ENCODE measurements at places on chromosomes 12 and 14. TPM values are rescaled to one million over a fixed set of nuclear protein-coding genes. Genes with fewer than 3 reads are reported as not detected.

DNA sequence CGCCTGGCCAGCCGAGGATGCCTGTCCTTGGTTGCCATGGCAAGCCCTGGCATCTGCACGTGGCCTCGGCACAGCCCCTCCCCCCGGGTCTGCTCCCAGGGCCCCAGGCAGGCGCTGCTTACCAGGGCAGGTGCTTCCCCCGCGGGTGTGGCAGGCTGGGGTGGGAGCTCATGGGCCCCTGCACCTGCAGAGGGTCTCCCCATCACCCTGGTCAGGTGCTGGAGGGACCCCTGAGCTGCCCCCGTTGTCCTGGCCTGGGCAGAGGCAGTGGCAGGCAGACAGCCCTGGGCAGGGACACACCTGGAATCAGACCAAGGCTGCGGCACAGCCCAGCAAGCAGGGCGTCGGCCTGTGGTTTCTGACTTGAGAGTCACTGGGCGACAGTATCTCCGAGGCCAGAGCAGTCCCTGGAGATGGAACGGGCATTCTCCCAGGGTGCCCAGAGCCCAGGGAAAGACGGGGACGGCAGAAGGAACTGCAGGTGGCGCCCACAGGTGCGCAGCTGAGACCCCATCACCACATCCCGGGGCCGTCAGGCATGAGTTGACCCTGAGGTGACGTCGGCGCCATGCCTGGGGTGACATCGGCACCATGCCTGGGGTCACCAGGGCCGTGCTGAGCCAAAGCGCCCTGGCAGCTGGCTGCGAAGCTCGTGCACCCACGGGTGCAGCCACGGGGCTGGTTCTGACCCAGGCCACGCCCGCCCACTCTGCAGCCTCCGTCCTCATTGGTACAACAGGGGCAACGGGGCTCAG is 56.1 kb upstream of the FBRSL1 start:
- peaks cover 2% of the 10 kb centered on the region for H3K27me3 ChIP-seq
- DNase-seq, result no peak
- H3K27ac ChIP-seq, result no peak overlapping the region

- no peak overlapping the region for H3K27ac ChIP-seq
- no peaks in the 10 kb centered on the region for H3K27me3 ChIP-seq
- peak; percentile 24 for DNase-seq
- H3K4me1 ChIP-seq, result no peaks in the 10 kb centered on the region
- H3K4me3 ChIP-seq, result no peak overlapping the region
- no peaks in the 10 kb centered on the region for H3K36me3 ChIP-seq
Measured at GRCh38 chr14:32341947-32342846, 13.1 kb downstream of the AKAP6 start.

DNA sequence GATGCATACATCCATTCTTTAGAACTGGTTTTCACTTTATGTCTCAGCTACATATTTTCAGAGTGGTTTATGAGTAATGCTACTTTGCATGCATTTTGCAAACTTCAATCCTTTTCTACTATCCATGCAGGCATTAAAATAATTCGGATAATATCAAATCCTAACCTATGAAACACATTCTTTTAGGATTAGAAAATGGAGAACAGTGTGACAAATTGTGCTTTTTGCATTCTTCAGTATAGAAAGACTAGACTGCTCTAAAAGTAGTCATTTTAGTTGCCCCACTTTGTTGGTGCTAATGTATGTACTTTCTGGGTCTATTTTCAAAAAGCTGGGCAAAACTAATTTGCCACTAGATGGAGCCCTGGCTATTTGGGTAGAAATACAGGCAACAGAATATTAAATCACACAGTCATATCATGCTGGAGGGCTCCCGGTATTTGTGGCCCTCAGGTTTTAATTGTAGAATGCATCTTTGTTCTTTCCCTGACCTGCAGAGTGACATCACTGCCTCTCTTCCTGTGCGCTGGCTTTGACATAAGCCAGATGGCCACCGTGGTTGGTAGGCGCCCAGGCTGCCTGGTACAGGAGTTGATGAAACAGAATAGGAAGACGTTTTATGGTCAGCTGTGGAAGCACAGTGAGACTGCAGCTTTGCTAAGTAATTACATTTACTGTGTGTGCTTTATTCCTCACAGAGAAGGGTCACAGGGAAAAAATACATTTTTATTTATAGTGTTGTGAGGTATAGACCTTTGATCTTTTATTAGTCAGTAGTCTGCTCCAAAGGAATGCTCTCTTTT is 28.1 kb downstream of the MSRB3 start:
- H3K36me3 ChIP-seq, result no peaks in the 10 kb centered on the region
- H3K27me3 ChIP-seq, result no peaks in the 10 kb centered on the region
- peaks cover 14% of the 10 kb centered on the region for H3K4me1 ChIP-seq
- H3K27ac ChIP-seq, result peak overlapping the region; percentile 35

DNA sequence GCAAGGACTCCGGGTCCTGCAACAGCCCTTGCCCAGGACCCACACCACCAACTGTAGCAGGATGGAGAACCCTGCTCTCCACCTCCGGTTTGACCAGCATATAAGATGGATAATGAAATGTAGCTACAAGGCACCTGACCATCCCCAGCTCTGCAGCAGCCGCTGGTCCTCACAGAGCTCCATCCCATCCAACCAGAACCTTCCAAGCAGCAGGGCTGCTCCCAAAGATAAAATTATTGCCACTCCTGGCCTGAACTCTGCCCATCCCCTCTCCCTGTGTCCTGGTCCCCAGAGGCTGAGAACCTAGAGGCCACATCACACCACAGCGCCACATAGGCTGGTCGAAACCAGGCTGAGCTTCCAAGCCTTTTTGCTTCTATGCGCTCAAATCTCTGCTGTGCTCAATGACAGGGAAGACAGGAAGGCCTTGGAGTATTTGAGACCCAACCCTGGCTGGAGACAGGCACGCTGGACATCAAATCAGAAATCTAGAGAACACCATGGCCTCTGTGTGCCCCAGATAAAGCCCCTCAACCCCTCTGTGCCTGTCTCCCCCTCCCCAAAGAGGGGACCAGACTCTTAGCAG is 4.2 kb downstream of the CDK2AP1 start:
- no peaks in the 10 kb centered on the region for H3K27me3 ChIP-seq
- H3K27ac ChIP-seq, result no peak overlapping the region
- no peak overlapping the region for H3K4me3 ChIP-seq
- H3K36me3 ChIP-seq, result peaks cover 26% of the 10 kb centered on the region
- H3K4me1 ChIP-seq, result peaks cover 9% of the 10 kb centered on the region
- DNase-seq, result no peak

SMARCD1 gene
- total RNA-seq, result 34.3 TPM

- no peak overlapping the region for H3K4me3 ChIP-seq
- H3K4me1 ChIP-seq, result no peaks in the 10 kb centered on the region
- peaks cover 7% of the 10 kb centered on the region for H3K27me3 ChIP-seq
Measured at GRCh38 chr14:91371011-91371989, 46.3 kb downstream of the CCDC88C start.

BHLHE41 gene
- 2.3 TPM for total RNA-seq

GRCh38 chr12:3083921-3084347 is 6.8 kb downstream of the TSPAN9 start:
- H3K27ac ChIP-seq, result no peak overlapping the region
- H3K36me3 ChIP-seq, result no peaks in the 10 kb centered on the region
- no peaks in the 10 kb centered on the region for H3K27me3 ChIP-seq
- DNase-seq, result no peak
- no peak overlapping the region for H3K4me3 ChIP-seq

MSRB3 gene
- 31.3 TPM for total RNA-seq

DNA sequence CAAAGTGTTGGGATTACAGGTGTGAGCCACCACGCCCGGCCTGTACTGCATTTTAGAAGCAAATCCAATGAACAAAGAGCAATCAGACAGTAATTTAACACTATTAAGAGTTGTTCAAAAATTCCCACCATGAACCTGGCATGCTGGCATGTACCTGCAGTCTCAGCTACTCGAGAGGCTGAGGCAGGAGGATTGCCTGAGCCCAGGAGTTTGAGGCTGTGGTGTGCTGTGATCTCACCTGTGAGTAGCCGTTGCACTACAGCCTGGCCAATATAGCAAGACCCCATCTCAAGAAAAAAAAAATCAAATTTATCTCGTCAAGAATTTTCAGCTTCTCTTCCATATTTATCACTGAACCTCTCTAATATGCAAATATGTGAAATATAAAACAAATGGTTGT is 39.7 kb upstream of the KICS2 start:
- no peaks in the 10 kb centered on the region for H3K27me3 ChIP-seq
- H3K4me3 ChIP-seq, result no peak overlapping the region
- H3K4me1 ChIP-seq, result no peaks in the 10 kb centered on the region
- DNase-seq, result no peak
- no peaks in the 10 kb centered on the region for H3K36me3 ChIP-seq

GRCh38 chr12:26043135-26044006 is 81.5 kb downstream of the BHLHE41 start:
- DNase-seq, result peak; percentile 8
- H3K27me3 ChIP-seq, result no peaks in the 10 kb centered on the region
- H3K36me3 ChIP-seq, result no peaks in the 10 kb centered on the region
- peaks cover 7% of the 10 kb centered on the region for H3K4me1 ChIP-seq
- no peak overlapping the region for H3K4me3 ChIP-seq
- H3K27ac ChIP-seq, result no peak overlapping the region

GRCh38 chr14:35385042-35385839 is 19.3 kb downstream of the NFKBIA start:
- H3K4me1 ChIP-seq, result peaks cover 21% of the 10 kb centered on the region
- H3K36me3 ChIP-seq, result no peaks in the 10 kb centered on the region
- peak overlapping the region; percentile 88 for H3K27ac ChIP-seq
- H3K27me3 ChIP-seq, result no peaks in the 10 kb centered on the region
- no peak overlapping the region for H3K4me3 ChIP-seq

Data from fibroblast of lung (primary cell).